ENCODE measurements at places on chromosomes 13 and 19.

- no peak for DNase-seq
Observed at GRCh38 chr19:1076046-1076386, 9.0 kb downstream of the ARHGAP45 start.

DNA sequence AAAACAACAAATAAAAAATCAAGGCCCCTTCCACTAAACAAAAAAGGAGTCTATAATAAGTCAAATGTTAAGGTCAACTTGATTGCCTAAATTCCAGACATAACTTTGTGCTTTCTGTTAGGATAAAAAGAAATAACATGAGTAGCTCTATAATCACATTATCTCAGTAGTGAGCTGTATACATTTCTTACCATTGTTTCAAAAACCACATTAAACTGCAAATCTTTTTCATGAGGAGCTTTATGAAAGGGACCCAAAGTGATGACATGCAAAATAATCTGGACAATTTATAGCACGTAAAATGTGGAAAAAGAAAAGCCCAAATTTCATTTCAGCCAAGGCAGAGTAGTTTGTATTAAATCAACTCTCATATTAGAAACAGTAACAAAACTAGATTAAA is 269.2 kb downstream of the KLF12 start:
- no peak for DNase-seq

DNA sequence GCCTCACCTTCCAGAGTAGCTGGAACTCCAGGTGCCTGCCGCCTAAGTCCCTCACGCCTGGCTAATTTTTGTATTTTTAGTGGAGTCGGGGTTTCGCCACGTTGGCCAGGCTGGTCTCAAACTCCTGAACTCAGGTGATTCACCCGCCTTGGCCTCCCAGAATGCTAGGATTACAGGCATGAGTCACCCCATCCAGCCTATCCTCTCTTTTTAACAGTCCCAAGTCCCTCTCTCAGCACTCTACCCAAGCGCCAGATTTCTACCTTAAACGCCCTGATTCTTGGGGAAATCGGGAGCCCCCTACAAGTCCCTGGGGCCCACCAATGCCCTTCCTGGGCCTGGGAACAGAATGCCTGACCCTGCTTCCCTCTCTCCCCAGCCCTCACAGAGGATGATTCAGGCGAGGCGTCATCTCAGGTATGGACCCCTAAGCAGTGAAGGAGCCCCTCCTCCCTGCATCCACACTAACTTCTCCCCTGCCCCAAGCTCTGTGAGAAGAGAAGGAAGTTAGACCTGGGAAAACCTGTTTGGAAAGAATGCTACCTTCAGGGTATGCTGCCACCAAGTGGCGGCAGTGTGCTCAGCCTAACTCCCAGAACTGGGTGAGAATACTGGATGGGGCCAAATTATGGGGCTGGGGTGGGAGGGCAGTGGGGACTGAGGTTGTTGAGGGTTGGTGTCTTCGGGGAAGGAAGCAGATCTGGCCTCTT is 20.8 kb upstream of the EBI3 start:
- no peak for DNase-seq

DNA sequence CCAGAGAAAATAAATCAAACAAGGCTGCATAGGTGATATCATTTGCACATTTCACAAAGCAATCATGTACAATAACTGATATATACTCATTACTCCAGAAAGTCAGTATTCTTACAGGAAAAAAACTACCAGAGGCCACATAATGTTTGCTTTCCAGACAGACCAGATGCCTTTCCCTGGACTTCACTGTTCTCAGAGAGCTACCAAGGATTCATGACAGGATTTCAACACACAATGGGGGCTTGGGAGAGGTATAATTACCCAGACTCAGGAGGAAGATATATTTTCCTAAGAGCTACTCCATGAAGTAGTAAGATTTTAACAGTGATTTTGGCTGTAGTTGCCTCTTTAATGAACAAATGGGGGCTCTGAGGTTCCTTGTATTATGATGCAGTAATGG is 110.0 kb downstream of the FOXO1 start:
- no peak for DNase-seq

DNA sequence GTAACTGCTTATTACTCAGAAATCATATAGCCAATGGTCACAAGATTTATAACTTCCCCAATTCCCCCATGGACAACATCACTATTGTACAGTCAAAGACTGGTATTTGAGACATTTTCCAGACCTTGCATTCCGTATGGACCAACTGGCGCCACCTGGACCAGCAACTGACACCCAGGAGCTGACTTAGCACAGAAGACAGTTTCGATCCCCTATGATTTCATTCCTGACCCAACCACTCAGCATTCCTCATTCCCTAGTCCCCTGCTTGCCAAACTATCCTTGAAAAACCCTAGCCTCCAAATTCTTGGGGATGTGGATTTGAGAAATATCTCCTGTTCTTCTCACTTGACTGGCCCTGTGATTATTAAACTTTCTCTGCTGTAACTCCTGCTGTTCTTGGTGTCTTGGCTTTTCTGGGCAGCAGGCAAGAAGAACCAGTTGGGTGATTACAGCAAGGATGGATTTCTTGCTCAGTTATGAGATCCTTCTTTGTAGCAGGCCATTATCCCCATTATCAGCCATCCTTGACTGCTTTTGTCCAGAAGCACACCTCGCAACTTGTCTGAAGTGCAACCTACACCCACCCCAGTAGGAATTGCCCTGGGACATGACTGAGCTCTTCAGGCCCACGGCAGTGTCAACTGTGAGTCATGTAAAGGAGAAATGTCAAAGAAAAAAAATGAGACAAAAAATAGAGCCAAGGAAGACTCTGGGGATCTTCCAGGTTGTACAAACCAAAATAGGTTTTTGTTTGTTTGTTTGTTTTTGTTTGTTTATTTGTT is 13.7 kb upstream of the MAP3K10 start:
- DNase-seq, result no peak

DNA sequence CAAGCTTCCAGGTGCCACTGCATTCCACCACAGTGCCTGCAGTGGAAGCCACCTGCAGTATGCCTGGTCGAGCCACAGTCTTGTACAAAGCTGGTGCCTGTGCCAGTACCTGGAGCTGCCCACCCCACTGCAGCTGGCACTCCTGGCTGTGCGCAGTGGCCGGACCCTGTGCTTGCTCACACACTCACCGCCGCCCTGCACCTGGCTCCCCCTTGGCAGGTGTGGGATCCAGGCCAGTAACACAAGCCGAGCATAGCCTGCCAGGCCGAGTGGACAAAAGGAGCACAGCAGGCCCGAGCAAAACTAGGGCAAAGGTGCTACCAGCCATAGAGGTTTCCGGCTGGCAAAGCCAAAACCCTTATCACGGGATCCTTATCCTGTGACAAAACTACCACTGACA is 18.5 kb downstream of the UGGT2 start:
- no peak for DNase-seq

DNA sequence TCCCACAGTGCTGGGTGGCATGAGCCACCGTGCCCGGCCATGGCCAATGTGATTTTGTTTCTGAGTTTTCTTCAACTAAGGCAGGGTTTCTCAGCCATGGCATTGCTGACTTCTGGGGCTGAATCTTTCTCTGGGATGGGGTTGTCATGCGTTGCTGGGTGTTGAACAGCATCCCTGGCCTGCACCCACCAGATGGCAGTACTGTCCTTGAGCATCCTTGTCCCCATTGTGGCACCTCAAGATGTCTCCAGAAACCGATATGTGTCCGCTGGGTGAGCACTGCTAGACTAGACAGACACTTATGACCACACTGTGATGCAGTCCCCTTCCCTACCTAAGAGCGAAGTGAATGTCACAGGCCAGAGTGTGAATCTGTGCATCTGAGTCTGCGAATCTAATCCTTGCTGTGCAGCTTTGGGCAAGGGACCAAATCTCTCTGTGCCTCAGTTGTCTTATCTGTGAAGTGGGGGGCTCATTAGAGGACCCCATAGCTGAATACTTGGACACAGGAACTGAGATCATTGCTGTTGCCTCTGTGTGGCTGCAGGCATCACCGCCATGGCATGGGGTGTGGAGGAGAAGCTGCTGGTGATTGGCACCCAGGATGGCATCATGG is 50.3 kb upstream of the SIN3B start:
- DNase-seq, result peak; percentile 1

- DNase-seq, result no peak
Observed at GRCh38 chr19:48795685-48796070, 15.2 kb downstream of the BCAT2 start.

DNA sequence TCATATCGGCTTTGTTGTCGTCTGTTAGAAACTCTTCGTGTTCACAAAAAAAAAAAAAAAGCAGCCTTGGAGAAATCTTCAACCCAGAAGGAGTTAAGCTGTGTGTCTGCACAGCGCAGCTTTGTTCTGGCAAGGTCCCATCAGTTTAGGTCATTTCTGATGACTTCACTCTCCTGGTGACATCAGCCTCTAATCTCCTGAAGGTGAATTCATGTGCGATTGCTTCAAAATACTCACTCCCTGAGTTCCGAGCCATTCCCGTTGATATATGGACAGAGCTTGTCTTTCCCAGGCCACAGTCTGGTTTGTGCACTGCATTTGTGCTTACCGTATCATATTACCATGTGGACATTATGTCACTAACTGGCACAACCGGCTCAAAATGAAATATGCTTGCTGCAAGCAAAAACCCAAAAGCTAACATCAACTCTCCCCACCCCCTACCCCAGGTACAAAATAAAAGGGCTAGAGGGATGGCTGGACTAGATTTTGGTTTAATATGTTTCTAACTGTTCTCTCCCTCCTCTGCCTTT is 342.4 kb downstream of the KCNRG start:
- no peak for DNase-seq

- DNase-seq, result no peak
Observed at GRCh38 chr13:97030705-97031452, 36.6 kb upstream of the OXGR1 start.

GRCh38 chr13:98930151-98930591 is 47.7 kb downstream of the DOCK9 start:
- no peak for DNase-seq

DNA sequence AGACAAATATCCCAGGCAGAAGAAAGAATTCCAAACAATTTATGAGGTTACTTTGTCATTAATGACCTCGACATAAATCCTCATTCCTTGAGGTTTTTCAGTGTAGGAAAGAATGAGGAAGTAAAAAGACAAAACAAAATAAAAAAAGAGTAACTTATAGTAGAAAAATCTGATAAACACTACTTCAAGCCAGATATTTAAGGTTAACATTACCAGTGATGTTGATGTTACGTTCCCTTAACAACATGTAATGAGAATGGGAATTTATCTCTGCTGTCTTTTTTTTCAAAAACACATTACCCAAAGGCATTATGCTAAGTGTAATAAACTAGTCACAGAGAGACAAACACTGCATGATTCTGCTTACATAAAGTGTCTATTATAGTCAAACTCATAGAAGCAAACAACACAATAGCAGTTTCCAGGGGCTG is 935.1 kb downstream of the SLITRK1 start:
- DNase-seq, result no peak

- no peak for DNase-seq
Observed at GRCh38 chr19:4279530-4280422, 710 bp downstream of the SHD start.

DNA sequence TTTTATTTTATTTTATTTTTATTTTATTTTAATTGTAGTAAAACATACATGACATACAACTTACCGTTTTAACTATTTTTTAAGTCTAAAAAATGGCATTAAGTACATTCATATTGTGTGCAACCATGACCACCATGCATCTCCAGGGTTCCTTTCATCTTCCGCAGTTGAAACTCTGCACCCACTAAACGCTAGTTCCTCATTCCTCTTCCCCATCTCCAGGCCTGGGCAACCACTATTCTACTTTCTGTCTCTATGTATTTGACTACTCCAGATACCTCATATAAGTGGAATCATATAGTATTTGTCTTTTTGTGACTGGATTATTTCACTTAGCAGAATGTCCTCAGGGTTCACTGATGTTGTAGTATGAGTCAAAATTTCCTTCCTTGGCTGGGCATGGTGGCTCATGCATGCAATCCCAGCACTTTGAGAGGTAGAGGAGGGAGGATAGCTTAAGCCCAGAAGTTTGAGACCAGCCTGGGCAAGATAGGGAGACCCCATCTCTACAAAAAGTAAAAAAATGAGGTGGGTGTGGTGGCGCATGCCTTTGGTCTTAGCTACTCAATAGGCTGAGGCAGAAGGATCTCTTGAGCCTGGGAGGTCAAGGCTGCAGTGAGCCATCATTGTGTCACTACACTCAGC is 55.7 kb upstream of the ZNF507 start:
- no peak for DNase-seq

DNA sequence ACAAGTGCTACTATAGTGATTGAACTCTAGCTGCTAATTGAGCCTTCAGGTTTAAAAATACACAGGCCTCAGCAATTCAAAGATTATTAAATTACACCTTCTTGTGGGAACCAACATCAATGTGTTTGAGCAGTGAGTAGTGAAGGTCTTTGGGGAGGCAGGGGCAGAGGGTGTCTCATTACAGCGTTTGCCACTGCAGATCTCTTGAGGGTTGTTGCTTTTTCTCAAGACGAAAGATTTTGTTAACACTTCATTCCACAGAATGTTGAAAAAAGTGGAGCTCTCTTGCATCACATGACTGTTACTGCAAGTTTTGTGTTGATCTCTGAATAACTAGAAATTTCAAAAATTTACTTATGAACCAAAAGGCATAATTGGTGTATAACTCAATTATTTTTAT is 253.6 kb downstream of the ATP8A2 start:
- no peak for DNase-seq

DNA sequence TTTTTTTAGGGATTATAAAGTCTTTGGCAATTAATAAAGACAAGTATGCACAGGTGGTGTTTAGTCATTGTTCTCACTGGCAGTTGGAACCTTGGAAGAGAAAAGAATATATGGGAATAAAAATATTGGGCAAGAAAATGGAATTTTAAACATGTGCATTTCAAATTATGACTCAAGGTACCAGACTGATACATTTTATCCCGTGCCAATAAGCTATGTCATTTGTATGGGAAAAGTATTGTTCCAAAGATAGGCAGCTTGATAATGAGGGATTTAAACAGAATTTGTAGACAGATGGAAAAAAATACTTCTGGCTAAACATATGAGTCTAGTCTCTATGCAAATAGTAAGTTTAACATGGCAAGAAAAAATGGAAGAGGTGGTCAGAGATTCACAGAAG is 169.5 kb upstream of the UFM1 start:
- no peak for DNase-seq

- DNase-seq, result no peak
Observed at GRCh38 chr13:24263632-24264031, 45.7 kb upstream of the C1QTNF9 start.

GRCh38 chr19:4972509-4973230 is 3.8 kb downstream of the KDM4B start:
- no peak for DNase-seq

DNA sequence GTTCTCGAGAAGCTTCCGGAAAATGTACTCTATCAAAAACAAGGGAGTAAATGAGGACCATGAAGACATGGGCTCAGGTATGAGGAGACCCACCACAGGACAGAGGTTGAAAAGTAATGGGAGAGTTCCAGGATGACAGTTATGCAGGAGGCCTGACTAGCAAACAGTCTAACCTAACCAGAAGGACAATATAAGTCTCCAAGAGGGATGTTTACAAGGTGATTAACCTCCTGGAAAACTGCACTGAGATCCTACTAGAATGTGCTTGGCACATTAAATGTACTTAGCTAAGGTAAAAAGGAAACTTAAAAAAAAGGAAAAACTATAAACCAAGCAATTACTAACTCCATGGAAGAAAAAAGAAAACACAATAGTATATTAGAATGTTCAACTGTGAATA is 258.3 kb downstream of the KLF5 start:
- DNase-seq, result no peak

Data from stimulated activated CD8-positive, alpha-beta memory T cell treated with anti-CD3 and anti-CD28 coated beads, Interleukin-7, amount 100 ng/mL, for 1 hour (primary cell).